ENCODE measurements at places on chromosomes 7 and 10. TPM values are rescaled to one million over a fixed set of nuclear protein-coding genes. Genes with fewer than 3 reads are reported as not detected.

Gene VWDE
- total RNA-seq: 5.2 TPM

Gene NXPH1
- not detected for total RNA-seq

DNA sequence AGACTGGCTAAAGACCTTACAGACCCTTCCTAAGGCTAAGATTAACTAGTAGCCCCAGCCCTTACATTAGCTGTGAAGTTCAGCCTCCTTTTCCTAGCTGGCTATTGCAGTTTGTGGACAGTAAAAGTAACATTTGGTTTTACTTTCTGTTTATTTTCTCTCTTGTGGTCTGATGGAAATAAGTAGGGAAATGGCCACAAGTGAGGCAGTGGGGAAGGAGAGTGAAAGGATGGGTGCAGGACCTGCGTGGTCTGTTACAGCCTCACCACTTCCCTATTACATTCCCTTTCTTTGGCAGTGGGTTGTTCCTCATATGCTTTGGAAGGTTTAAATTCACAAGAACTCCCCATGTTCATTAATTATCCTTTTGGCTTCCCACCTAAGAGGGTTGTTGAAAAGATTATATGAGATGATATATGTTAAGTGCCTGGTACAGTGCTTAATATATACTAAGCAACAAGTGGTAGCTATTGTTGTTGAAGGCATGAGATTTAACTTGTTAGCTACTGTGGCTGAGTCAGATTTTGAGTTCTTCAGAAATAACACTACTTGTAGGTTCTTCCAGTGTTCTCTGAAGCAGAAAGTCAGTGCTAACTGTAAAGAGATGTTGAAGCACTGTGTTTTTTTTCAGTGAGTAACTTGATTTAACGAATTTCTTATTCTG lies 181.7 kb downstream of the ST7 start:
- H3K27ac ChIP-seq: no peak overlapping the region
- H3K4me3 ChIP-seq: no peak overlapping the region
- no peaks in the 10 kb centered on the region for H3K27me3 ChIP-seq
- peaks cover 15% of the 10 kb centered on the region for H3K4me1 ChIP-seq
- peaks cover 9% of the 10 kb centered on the region for H3K36me3 ChIP-seq

- peaks cover 9% of the 10 kb centered on the region for H3K4me1 ChIP-seq
- DNase-seq: peak; percentile 54
- H3K4me3 ChIP-seq: no peak overlapping the region
Measured at GRCh38 chr7:37201003-37201875, 247.4 kb downstream of the ELMO1 start.

DNA sequence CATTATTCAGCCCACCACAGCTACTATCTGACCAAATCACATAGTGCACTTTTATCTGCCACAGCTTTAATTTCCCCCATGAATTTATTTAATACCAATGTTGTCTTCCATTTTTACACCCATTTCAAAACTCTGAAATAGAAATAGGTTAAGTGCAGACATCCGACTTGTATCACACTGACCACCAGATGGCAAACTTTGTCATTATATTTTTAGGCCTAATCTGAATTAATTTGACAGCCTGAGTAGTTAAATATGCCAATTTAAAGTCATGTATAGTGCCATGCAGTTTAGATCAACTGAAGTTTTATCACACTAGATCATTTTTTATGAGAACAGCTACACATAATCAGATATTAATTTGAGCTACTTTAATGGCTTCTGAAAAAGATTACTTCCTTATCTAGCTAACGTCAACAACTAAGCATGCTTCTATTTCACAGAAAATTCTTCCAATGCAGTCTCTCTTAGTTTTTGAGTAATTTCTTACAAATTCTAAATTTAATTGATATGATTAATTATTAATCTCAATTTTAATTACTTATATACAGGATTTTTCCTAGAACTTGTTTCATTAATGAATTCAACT lies 566.4 kb downstream of the GFRA1 start:
- no peaks in the 10 kb centered on the region for H3K27me3 ChIP-seq
- H3K4me1 ChIP-seq: no peaks in the 10 kb centered on the region
- no peak overlapping the region for H3K27ac ChIP-seq
- no peak overlapping the region for H3K4me3 ChIP-seq

- H3K27ac ChIP-seq: no peak overlapping the region
- H3K36me3 ChIP-seq: no peaks in the 10 kb centered on the region
- DNase-seq: peak; percentile 48
- H3K4me3 ChIP-seq: no peak overlapping the region
- peaks cover 19% of the 10 kb centered on the region for H3K4me1 ChIP-seq
Measured at GRCh38 chr7:142323706-142324105, 65.8 kb upstream of the PRSS58 start.

DNA sequence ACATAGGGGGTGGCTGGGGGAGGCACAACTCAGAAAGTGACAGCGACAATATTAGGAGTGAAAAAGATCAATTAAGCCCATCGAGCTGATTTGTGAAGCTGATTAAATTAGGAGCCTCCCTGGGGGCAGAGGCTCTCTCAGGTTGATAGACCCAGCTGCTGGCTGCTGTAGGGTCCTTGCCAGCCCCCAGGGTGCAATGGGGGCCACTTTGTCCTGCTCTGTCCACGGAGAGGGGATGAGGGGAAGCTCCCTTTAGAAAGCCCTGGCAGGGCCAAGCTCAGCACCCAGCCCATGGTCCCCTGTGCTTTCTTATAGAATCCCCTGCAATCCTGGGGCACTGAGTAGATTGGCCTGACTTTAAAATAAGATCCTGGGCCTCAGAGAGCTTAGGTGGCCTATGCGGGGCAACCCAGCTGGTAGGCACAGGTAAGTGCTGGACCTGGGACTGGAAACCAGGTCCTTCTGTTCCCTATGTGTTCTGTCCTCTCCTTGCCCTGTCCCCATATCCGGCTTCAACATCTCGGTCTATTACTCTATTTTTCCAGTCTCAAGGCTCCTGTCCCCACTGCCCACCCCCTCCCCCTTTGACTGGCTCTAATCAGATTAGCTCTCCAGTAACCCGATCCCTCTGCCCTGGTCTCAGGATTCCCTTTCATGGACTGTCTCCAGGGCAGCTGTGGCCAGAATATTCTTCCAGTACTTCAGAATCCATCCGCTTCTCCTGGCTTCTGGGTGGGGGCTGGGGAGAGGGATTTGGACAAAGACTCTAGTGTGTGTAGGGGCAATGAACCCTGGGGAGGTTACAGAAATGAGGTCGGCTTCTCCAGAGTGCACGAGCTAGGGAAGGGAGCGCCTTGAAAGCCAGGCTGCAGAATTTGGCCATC lies 259.6 kb downstream of the RPS24 start:
- H3K27me3 ChIP-seq: no peaks in the 10 kb centered on the region
- no peak overlapping the region for H3K27ac ChIP-seq
- H3K4me1 ChIP-seq: no peaks in the 10 kb centered on the region

- peaks cover 23% of the 10 kb centered on the region for H3K36me3 ChIP-seq
- H3K27ac ChIP-seq: no peak overlapping the region
- DNase-seq: no peak
Measured at GRCh38 chr7:132836746-132837145, 245.1 kb downstream of the CHCHD3 start.

DNA sequence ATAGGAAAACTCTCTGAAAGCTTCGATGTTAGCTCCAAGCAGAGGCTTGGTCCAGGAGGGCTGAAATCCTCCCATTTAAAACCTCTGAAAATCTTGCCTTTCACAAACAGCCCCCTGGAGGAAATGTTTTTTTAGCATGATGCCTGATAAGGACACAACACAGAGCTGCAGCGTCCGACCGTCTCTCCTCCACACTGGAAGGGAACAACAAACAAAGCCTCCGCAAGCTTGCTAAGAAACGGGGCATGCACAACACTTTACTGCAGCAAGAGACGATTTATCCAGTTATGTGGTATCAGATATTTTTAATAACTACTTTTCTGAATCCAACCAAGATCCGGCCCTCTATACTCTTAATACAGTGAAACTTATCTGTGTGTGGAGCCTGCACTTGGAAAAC lies 182.3 kb downstream of the PTPRN2 start:
- H3K36me3 ChIP-seq: no peaks in the 10 kb centered on the region
- no peak overlapping the region for H3K27ac ChIP-seq
- H3K4me1 ChIP-seq: no peaks in the 10 kb centered on the region
- H3K4me3 ChIP-seq: no peak overlapping the region
